Stimulated activated CD4-positive, alpha-beta T cell treated with anti-CD3 and anti-CD28 coated beads, Interleukin-2, amount 100 ng/mL, for 24 hours (primary cell): ENCODE measurements at places on chromosomes 5 and 9.

DNA sequence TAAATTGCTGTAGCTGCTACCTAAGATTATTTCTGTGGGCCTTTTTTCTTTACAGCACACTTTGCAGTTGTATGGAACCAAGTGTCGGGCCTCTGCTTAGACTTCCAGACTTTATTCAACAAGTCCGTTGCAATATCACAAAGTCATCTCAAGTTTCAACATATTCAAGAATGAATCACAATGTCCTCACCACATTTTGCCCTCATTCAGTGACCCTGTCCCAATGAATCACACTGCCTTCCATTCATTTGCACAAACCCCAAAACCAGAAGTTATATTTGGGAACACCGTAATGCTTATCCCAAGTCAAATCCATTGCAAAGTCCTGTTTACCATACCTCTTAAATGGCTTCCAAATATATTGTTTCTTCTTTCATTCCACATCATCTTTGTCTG is 439.6 kb downstream of the CSNK1G3 start:
- DNase-seq = no peak

DNA sequence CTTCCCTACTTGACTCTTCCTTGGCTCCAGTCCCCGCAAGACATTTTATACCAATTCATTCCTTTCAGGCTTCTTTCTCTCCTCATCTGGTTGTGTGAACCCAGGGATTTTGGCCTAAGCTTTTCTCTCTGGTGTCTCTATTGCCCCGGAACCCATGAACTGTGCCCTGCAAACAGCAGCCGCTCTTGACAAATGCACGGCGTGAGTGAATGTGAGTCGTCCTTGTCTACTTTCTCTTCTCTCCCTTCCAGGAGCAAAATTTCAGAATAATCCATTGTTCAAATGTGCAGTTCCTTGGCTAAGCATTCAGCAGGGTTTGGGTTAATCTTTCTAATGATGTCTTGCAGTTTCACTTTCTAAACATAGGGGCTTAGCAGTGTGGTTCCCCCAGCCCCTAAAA is 250.4 kb upstream of the IRX4 start:
- no peak for DNase-seq

GRCh38 chr5:139837711-139838380 is 42.2 kb downstream of the PSD2 start:
- no peak for DNase-seq

- no peak for DNase-seq
Observed at GRCh38 chr9:135281151-135281550, 193.7 kb downstream of the OLFM1 start.

DNA sequence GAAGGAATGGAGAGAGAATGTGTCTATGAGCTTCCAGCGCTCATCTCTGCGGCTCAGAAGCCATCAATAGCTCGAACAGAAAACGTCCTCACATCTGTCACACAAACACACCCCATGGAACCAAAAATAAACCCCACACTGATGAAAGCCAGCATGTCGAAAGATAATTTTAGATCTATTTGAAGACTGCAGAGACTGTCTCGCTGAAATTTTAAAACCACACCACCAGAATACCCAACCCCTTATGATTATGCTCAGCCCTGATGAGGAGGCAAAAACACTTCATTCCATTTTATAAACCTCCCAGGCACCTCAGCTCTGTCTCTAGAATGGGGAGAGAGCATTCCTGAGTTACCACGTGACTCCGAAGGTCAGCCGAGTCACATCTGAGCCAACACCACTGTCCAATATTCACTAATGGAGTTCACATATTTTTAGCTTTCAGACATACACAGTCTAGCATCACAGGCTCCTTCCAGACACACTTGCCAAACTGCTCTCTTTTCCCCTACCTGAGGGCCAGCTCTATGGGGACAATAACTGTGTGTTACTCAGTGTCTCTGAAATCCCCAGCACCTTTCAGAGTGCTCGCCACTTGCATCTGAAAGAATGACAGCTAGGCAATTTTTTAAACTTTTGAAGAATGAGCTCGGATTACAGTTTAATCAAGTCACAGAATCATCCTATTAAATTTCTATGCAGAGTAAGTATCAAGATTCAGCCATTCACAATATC is 63.2 kb downstream of the SERINC5 start:
- DNase-seq = no peak

GRCh38 chr9:38360839-38361472 is 31.5 kb upstream of the ALDH1B1 start:
- DNase-seq = no peak

DNA sequence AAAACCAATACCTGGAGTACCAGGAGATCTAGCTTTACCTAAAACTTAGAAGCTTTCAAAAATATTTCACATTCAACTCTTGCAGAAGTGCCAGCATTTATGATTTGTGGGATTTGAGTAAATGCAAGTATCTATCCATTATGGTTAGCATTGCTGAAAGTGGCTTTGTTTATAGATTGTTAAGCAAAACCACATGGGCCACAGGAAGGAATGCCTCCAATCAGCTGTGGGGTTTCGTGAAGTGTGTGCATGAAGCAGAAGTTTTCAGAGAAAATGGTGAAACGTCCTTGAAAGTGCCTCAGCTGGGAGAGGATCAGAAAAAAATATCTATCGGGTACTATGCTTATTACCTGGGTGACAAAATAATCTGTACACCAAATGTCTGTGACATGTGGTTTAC is 4.2 kb downstream of the LECT2 start:
- no peak for DNase-seq

- no peak for DNase-seq
Observed at GRCh38 chr5:104573949-104574709, 1011.5 kb upstream of the NUDT12 start.

DNA sequence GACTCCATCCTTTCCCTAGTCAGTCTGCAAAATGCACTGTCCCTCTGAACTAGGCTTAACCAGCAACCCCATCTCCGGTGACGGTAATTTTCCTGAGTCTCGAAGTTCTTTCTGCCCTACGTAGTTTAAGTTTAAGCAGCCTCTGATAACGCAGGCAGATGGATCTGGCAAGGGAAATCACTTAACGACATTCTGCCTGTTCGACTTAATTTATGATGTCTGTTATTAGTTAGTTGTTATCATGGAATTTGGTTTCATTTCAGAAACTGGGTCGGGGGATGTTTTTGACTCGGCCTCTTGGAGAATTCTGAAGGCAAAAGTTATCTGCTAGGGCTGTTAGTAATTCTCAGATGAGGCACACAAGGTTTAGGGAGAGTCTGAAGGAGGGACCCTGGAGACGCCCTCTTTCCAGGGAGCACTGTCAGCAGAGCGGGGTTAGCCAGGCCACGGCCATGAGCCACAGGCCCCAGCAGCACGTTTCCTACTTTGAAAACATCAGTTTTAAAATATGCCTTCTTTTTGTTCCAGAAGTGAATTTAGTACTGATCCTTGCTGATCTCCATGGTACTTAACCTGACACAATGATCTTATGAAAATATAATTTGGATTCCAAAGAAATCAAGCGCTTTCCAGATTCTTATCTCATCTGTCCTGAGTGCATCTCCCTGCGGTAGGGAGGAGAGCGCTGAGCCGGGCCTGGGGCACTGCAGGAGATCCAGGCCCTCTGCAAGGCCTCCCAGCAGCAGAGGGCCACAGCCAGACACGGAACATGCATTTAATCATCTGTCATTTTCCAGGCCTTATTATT is 171.0 kb upstream of the OTULINL start:
- DNase-seq = no peak

GRCh38 chr5:149608936-149609545 is 27.7 kb downstream of the ARHGEF37 start:
- no peak for DNase-seq

DNA sequence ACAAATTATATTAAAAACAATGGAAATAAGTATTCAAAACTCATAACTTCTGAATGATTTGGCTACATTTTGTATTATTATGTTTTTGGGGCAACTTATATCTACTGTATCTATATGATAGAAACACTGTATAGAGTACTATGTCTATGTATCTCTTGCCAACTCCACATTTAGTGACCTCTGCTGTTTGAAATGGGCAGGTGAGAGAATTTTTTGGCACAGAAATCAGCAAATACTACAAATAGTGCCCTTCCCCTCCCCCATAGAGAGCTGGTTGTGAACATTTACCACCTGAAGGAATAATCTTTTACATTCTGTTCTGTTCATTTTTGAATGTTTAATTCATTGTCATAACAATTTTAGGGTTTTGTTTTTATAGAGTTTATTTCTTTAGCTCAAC is 545.3 kb downstream of the PDE4D start:
- no peak for DNase-seq

- DNase-seq = no peak
Observed at GRCh38 chr9:77600810-77601209, 47.3 kb downstream of the GNA14 start.

- DNase-seq = no peak
Observed at GRCh38 chr5:169299663-169300467, 1.1 kb downstream of the SLIT3 start.

DNA sequence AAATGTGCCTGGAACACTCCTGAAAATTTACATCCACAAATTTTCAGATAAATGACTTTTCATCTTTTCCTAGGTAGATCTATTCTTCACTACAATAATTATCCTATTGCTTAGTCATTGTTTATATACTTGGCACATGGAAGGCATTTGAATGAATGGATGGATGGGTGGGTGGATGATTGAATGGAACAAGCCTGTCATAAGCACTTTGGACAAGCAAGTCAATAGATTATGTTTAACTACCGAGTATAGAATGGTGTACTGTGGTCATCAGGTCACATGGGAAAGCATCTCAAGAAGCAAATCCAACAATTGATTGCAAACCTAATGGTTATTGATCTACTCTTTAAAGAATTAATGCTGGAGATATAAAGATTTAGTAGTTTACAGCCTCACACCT is 114.4 kb upstream of the DMRTA1 start:
- no peak for DNase-seq

- no peak for DNase-seq
Observed at GRCh38 chr9:79858508-79858907, 286.7 kb downstream of the TLE4 start.

- no peak for DNase-seq
Observed at GRCh38 chr5:124825983-124826337, 79.5 kb upstream of the ZNF608 start.

GRCh38 chr9:38388283-38389223 is 3.9 kb upstream of the ALDH1B1 start:
- DNase-seq = no peak

GRCh38 chr5:52469835-52470234 is 317.9 kb upstream of the ITGA1 start:
- no peak for DNase-seq

- no peak for DNase-seq
Observed at GRCh38 chr9:38699337-38699736, 20.6 kb downstream of the FAM240B start.

- DNase-seq = no peak
Observed at GRCh38 chr5:59553992-59554391, 339.5 kb downstream of the PDE4D start.

- peak; percentile 59 for DNase-seq
Observed at GRCh38 chr5:32092938-32093812, 80.9 kb downstream of the GOLPH3 start.

GRCh38 chr9:137241490-137242268 is 592 bp downstream of the TUBB4B start:
- DNase-seq = peak; percentile 73

- no peak for DNase-seq
Observed at GRCh38 chr9:5288591-5288990, 15.9 kb downstream of the RLN2 start.

DNA sequence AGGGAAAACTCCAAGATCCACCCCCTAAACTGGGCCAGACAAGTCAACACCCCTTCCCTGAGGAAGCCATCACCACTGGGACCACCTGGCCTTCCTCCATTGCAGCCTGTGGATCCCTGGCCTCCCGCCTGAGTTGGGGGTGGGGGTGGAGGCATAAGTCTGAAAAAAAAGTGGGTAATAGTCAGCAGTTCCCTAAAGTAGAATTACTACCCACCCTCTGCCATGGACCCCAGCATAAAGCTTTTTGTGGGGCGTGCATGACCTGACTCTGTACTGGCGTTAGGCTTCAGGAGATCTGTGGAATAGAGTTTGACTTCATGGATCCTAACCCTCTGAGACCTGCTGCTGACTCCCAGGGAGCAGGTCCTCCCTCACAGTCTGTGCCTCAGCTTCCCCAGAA is 2.0 kb upstream of the CXXC5 start:
- no peak for DNase-seq

DNA sequence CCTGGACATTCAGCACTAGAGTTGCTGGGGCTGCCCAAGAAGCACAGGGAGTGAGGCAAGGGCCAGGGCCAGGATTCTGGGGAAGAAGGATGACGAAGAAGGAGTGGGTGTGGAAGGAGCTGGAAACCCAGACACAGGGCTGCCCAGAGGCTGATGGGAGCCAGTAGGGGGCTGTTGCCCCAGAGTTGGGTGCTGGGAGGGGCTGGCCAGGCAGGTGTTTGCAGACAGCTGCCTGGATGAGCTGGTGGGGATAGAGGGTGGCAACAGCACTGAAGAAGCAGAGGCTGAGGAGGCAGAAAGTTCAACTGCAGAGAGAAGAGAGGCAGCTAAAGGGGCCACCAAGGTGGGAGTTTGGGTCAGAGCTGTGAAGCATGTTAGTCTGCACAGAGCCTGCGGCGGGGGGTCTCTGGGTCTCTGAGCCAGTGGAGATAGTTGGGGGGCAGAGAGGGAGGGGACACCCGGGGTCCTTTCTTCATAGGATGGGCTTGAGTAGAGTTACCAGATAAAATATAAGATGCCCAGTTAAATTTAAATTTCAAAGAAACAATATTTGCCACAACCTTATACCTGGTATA is 2.5 kb upstream of the AQP7 start:
- no peak for DNase-seq

DNA sequence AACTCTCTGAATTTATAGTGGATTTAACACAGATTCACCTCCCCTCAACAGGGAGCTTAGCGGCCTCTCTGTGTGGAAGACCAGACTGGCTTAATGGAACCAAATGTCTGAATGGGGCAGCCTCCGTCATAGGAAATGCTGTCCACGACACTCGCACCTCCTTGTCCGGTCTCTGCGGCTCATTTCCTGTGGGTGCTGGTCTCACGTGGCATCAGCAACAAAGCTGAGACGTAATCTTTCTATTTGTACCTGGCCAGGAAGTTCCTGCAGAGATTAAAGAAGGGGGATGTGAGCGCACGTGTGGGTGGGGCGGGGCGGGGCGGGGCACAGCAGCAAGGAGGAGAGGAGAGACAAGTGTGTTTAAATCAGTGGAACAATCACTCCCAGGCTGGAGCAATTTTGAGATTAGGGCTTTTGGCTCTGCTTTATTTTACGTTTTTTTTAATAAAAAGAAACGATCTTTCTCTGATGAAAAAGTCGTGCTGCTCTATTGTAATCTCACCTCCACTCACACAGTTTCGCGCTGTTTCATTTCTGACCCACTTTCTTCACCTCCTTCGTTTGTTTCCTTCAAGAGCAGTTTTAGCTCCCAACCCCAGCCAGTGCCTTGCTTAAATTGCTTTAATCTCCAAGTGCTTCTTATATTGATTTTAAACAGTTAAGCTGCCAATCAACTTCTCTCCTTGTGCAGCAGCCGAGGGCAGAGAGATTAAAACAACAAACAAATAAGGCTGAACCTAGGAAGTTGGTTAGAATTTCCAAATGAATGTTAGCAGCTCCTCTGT is 132.2 kb upstream of the ASTN2 start:
- DNase-seq = no peak

- DNase-seq = no peak
Observed at GRCh38 chr5:140718266-140718592, 18.0 kb downstream of the ZMAT2 start.

- DNase-seq = no peak
Observed at GRCh38 chr5:55410845-55411244, 103.1 kb downstream of the MTREX start.

GRCh38 chr5:37804401-37804800 is 35.4 kb downstream of the GDNF start:
- no peak for DNase-seq

- no peak for DNase-seq
Observed at GRCh38 chr5:120631611-120632010, 167.5 kb downstream of the PRR16 start.

- DNase-seq = no peak
Observed at GRCh38 chr9:1025131-1025530, 25.0 kb upstream of the DMRT2 start.
